ENCODE measurements at places on chromosomes 13 and 19. TPM values are rescaled to one million over a fixed set of nuclear protein-coding genes. Genes with fewer than 3 reads are reported as not detected.
A peak's percentile ranks its signal among the peaks of the same experiment; 100 is the strongest.

The IL12RB1 gene
- 0.41 TPM for total RNA-seq

DNA sequence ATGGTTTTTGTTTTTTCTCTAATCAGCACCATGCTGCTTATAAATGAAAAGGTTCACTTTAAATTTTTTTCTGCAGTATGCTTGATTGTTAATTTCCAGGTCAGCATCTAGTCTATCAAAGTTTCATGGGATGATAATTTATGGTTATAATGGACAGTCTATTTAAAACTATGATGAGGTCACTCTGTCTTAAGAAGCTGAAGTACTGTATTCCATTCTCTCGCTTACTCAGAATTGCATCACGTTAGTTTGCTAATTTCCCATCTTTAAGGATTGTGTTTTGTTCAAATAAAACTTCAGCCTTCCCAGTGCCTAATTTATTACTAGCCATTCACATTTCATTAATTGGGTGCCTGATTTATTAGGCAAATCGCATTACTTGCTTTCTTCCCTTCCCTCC, 94.3 kb downstream of the GPC6 start:
- no peak for DNase-seq

DNA sequence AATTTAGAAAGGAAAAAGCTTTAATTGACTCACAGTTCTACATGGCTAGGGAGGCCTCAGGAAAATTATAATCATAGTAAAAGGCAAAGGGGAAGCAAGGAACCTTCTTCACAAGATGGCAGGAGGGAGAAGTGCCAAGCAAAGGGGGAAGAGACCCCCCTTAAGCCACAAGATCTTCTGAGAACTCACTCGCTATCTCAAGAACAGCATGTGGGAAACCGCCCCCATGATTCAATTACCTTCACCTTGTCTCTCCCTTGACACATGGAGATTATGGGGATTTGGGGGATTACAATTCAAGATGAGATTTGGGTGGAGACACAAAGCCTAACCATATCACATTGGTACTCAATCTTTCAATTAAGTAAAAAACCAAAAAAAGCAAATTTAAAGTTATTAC, 1778.7 kb upstream of the MIR17HG start:
- DNase-seq = no peak

The WDR88 gene
- total RNA-seq = not detected

- DNase-seq = no peak
Measured at GRCh38 chr19:633786-634639, 676 bp upstream of the POLRMT start.

The TMPRSS9 gene
- total RNA-seq = 0.41 TPM

GRCh38 chr19:6241680-6242377, 37.9 kb downstream of the MLLT1 start:
- DNase-seq = peak; percentile 84

GRCh38 chr13:75861786-75862185, 225.7 kb downstream of the LMO7 start:
- DNase-seq = no peak

The ADAMTSL5 gene
- total RNA-seq = under 0.01 TPM

GRCh38 chr13:61149331-61149730, 266.3 kb downstream of the PCDH20 start:
- DNase-seq = no peak

Data from frontal cortex (tissue), 4 donors.